Dorsolateral prefrontal cortex (tissue), 122 donors: ENCODE measurements at places on chromosomes 12 and 14. TPM values are rescaled to one million over a fixed set of nuclear protein-coding genes. Genes with fewer than 3 reads are reported as not detected.

AICDA gene
- total RNA-seq: not detected

CFAP54 gene
- total RNA-seq: 4.9 TPM

DNA sequence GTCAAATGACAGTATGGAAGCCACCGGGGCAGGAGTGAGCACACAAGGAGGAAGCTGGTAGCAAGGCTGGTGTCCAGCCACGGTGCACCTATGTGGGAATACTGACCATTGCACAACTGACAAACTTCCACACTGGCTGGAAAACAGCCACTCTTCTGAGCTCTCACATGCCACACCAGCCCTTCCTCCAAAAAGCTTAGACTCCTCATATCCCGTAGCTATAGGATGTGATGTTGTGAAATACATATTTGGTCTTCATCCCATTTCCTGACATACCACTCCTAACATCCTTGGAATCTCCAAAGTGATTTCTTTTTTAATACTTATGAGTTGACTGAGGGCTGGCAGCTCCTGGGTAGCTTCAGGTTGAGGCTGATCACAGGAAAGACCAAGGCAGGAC lies 103.6 kb downstream of the NTF3 start:
- DNase-seq: no peak

GRCh38 chr14:54856152-54856551 lies 46.5 kb downstream of the GCH1 start:
- DNase-seq: no peak
